ENCODE measurements at places on chromosomes 5 and 9.

DNA sequence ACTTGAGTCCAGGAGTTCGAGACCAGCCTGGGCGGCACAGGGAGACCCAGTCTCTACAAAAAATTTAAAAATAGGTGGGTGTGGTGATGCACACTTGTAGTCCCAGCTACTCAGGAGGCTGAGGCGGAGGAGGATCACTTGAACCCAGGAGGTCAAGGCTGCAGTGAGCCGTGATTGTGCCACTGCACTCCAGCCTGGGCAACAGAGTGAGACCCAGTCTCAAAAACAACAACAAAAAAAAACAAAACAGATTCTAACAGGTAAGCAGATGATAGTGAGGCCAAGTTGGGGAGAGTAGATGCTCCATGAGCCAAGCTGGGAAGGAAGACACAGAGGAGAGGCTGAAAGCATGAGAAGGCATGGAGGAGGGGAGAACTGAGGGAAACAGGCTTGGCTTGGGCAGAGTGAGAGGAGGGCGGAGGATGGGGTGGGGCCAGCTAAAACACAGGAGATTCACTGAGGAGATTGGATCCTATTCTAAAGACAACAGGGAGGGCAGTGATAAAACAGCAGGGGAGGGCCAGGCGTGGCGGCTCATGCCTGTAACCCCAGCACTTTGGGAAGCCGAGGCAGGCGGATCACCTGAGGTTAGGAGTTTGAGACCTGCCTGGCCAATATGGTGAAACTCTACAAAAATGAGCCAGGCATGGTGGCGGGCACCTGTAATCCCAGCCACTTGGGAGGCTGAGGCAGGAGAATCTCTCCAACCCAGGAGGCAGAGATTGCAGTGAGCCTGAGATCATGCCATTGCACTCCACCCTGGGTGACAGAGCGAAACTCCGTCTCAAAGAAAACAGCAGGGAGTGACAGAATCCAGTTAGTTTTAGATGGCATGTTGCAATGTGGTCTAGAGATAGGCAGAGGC, 8.4 kb downstream of the RPS14 start:
- DNase-seq: no peak

DNA sequence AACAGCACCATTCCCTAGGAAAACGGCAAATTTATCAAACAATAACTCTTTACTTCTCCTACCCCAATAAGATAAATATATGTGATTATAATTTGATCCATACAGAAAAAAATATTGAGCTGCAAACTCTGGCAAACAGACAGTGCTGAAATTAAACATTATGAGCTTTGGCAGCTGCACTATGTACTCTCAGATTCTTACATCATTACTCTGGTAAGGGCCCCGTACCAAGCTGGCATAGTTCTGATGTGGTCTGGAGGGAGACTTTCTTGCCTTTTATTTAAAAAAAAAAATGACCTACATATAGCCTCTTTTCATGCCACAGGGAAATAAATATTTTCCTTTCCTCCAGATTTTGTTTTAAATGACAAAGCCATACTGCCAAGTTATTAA, 95.0 kb downstream of the NR6A1 start:
- DNase-seq: no peak

DNA sequence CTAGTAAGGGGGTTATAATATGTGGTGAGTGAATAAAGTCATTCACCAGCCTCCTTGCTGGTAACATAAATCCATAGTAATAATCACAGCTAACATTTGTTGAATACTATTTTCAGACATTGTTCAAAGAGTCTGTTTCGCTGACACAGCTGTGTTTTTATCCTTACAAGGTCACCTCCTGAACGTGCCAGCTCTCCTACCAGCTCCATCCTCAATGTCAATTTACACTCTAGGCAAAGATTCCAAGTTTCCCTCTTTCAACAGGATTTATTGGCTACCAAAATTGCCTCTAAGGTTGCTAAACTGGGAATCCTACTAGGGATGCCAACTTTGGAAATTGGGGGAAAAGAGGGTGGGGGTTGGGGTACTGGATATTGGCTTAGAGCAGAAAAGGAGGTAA, 30.7 kb upstream of the SMC5 start:
- no peak for DNase-seq

DNA sequence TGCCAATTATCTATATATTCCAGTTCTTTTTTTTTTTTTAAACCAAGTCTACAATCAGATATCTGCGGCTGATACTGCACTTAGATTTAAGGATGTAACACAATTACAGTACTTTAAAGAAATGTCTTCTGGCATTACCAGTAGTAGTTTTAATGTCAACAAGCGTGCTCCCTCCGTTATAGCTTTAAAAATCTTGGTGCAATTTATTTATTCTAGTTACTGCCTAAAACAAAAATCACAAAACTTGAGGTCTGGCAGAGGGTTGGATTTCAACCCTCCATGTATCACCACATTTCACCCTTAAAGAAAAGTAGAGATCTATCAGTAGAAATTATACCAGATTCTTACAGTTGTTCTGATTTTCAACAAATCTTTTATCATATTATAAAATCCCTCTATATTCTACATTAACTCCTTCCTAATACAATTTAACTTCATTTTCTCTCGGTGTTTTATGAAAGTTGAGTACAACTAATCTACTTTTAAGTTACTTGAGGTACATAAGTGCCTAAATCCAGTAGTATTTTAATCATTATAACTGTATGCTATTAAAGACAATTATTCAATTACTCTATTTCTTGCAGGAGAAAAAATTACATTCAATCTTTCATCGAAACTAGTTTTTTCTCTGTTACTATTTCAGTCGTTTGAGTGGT, 2.0 kb upstream of the RICTOR start:
- DNase-seq: no peak

DNA sequence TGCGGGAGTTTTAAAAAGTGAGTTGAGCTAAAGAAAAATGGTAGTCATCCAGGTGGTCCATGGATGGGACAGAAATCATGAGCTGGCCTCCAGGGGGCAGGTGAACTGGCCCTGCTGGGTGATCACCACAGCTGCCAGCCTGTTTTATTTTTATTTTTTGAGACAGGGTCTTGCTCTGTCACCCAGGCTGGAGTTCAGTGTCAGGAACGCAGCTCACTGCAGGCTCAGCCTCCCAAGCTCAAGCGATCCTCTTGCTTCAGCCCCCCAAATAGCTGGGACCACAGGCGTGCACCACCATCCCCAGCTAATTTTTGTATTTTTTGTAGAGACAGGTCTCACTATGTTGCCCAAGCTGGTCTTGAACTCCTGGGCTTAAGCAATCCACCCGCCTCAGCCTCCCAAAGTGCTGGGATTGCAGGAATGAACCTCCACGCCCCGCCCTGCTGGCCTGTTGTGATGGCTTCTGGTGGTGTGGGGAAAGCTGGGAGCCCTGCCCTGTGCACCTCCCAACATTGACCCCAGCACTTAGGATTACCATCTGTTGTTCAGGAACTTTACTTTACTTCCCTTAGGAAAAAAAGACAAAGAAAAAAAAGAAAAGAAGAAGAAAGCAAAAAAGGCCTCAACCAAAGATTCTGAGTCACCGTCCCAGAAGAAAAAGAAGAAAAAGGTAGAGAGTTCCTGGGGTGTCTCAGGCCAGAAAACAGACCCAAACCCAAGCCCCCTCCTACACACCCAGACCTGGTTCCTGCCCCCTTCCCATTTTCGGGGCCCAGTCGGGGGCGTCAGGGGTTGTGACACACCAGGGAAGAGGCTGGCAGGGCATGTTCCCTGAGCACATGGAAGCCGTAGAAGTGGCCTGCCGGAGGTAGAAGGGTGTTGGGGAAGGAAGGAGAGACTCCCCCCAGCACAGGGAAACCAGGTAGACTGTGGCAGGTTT, 14.7 kb downstream of the CD74 start:
- DNase-seq: peak; percentile 35

Measured in right cardiac atrium (tissue), 5 donors.